ENCODE measurements at places on chromosomes 2 and 18.

GRCh38 chr18:63465059-63465458, 11.7 kb upstream of the SERPINB5 start:
- DNase-seq: no peak

DNA sequence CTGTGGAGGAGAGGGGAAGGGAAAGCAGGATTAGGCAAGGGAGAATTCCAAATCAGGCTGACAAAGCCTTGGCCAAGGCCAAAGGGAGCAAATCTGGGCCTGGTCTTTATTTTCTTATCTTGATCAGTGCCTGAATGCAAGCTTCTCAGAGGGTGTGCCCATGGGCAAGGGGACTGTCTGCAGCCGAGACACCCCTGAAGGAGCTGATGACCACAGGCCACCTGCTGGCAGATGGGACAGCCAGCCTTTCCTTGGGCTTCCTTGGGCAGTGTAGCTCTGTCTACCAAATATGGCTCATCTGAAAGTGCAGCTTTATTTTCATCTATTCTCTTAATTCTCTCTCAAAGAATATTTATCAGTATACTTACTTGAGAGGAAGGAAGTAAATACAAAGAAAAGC, 117.0 kb downstream of the PKP4 start:
- DNase-seq: no peak

- DNase-seq: peak; percentile 97
These were observed 482.7 kb downstream of the DLGAP1 start for GRCh38 chr18:3972291-3972930.

- DNase-seq: no peak
These were observed 23.4 kb upstream of the FAM110C start for GRCh38 chr2:69366-70344.

GRCh38 chr2:75186821-75187220, 12.5 kb downstream of the TACR1 start:
- DNase-seq: peak; percentile 23
